ENCODE measurements at places on chromosomes 4 and X.

DNA sequence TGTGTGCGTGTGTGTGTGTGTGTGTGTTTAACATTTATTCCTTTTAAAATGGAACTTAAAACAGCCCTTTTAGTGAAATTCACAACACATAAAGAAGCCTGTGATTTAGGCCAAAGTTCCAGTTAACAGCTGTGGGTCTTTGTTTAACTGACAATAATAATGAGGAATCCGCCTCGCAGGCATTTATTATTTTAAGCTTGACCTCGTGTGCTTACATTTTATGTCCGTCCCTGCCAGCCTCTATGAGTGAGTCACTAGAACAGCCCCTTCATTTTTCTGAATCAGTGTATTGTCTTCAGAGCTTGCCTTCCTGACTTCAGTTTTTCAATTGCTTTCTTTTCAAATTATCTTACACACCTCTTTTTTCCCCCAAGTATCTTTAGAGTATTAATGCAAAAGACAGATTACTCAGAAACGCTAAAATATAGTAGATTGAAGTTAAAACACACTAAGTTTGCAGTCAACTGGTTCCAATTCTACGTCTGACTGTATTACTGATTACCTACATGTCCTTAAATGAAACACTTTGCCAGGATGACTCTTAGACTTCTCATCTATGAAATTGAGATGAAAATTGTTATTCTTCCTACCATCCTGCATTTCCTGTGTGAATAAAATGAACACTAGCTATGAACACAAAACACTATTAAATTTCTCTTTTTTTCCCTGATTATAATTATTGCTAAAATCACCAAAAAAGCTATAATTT is 319.6 kb upstream of the HS3ST1 start:
- DNase-seq: no peak

DNA sequence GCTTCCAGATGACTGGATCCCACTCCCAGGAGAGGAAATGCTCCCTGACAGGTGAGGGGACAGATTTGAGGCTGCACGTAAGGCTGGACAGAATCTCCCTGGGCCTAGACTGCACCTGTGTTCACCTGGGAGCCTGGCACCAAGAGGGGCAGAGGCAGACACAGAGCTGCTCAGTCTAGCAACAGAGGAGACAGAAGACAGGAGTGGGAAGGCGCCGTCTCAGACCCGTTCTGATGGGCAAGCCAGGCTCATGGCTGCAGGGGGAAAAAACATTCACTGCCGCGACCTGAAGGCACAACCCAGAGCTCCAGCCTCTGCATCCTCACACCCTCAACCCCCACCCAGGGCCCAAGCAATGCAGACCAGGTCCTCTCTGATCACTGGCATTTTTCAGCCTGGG is 16.8 kb downstream of the BCAP31 start:
- DNase-seq: no peak

DNA sequence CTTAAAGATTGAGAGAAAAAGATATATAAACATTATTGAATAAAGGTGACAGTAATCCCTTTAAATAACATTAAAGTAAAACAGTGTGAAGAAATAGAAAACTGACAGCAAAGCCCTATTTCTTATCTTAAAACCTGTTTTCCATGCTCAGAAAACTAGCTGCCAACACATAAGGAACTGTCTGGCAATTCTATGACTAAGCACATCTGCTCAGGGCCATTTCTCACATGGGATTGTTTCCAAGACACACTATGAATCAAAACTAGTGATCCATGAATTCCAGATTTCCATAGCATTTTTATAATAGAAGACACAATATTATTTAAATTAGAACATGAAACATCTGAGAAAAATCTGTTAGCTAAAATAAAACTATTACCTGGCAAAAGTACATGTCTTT is 113.4 kb downstream of the SCLT1 start:
- DNase-seq: no peak

DNA sequence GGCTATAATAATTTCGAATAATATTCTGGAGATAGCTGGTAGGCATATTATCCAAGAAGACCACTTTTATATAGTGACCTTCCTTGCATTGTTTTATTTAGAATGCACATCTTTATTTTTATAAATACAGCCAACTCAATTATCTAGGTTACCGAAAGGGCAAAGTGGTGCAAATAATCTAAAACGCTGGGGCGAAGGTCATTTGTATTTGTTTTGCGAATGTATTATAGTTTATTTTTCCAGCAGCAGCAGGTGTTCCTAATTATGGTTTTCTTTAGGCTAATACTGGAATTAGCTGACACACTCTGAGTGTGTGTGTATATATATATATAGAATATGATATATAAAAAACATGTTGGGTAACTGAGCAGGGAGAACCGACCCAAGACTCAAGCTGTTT is 48.1 kb upstream of the RAP2C start:
- DNase-seq: no peak

DNA sequence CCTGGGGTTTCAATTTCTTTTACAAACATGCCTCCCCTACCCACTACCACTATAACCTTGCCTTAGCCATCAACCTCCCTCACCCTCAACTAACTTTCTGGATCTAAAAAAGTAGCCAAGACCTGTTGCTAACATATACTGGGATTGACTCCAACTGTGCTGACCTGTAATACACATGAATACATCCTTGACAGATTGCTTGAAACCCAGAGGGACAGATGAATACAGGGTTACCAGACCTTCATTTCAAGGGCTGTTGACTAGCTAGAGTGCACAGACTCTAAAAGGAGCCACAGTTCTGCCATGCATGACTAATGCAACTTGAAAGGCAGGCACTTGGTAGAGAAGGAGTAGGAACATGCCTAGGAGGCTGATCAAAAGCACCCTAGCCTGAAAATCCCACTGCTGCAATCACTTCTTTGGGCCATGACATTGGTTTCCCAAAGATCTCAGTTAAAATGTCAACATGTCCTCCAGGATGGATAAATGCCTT is 121.0 kb downstream of the PCDH19 start:
- no peak for DNase-seq

- no peak for DNase-seq
Observed at GRCh38 chr4:5098176-5098575, 46.9 kb downstream of the STK32B start.
